ENCODE measurements at places on chromosomes 4 and X.

DNA sequence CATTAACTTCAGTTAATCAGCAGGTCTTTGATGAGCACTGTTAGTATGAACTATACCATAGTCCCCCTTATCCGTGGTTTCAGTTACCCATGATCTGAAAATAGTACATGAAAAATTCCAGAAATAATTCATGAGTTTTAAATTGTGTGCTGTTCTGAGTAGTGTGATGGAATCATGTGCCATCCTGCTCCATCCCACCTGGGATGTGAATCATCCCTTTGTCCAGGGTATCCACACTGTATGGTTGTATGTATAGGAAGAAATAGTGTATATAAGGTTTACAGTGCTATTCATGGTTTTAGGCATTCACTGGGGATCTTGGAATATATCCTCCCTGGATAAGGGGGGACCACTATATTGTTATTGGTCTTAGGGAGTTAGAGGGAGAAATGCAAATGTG, 24.5 kb downstream of the ARHGAP10 start:
- DNase-seq: no peak

- DNase-seq: no peak
These were observed 128.8 kb downstream of the AMELX start for GRCh38 chrX:11421805-11422524.

DNA sequence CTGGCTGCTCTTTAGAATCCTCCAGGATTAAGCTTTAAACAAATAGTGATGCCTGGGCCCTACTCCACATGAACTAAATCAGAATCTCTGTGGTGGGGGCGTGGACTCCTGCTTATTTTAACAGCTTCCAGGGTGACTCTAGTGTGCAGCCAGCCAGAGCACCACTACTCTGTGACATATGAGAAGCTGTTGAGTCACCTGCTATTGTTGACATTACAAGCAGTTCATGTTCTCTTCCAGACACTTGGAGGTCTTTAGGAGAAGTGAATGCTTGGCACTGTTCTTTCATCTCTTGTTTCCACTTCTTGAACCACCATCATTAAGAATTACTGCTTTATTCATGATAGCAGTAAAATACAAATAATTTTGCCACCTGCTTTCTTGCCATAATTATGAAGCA, 426 bp upstream of the C4orf51 start:
- DNase-seq: peak; percentile 13

DNA sequence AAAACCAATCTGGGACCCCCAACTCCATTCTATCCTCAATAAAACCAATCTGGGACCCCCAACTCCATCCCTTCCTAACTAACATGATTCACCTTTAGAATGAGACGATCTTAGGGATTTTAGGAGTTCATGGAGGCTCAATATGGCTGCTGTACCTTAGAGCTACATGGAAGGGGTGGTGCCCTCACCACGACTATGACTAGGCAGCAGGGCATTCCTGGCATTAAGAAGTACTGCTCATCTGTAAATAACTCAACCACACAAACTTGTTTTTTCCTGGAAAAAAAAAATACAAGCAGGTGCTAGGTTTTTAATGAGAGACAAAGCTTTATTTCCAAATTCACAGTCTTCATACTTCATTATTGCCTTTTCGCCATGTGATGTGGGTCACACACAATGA, 346.5 kb upstream of the FAT1 start:
- DNase-seq: no peak

DNA sequence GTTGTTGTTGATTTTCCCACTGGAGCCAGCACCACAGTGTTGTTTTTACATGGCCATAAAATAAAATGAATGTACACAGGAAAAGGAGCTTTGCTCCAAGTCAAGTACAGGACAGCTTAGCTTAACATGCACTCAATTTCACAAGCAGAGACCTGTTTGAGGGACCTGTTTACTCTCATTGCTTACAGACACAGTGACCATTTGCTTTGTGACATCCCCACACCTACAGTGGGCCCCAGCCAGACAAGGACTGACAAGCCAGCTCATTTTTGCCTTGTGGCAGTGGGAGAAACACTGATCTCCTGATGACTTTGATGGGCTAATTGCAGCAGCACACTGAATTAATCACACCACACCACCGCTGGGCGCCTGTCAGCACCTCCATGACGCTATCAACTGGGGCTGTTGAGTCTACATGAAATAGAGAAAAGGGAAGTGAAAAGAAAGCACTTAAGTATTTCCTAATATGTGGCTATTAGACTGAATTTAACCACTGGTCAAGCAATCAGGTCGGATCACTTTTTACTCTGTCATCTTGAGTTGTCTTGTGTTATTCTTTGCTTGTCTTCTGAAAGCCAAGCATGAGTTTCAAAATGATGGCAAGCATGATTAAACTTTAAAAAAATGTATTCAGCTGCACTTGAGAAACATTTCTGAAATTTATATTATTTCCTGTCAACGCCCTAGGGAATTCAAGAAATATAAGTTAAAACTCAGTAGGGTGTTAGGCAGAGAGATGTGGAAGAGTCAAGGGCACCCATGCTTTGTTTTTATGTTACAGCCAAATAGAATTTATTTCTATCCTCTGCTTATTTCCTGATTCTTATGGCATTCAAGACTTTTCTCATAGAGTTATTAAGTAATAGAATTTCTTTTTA, 557.7 kb downstream of the RAB28 start:
- peak; percentile 7 for DNase-seq

DNA sequence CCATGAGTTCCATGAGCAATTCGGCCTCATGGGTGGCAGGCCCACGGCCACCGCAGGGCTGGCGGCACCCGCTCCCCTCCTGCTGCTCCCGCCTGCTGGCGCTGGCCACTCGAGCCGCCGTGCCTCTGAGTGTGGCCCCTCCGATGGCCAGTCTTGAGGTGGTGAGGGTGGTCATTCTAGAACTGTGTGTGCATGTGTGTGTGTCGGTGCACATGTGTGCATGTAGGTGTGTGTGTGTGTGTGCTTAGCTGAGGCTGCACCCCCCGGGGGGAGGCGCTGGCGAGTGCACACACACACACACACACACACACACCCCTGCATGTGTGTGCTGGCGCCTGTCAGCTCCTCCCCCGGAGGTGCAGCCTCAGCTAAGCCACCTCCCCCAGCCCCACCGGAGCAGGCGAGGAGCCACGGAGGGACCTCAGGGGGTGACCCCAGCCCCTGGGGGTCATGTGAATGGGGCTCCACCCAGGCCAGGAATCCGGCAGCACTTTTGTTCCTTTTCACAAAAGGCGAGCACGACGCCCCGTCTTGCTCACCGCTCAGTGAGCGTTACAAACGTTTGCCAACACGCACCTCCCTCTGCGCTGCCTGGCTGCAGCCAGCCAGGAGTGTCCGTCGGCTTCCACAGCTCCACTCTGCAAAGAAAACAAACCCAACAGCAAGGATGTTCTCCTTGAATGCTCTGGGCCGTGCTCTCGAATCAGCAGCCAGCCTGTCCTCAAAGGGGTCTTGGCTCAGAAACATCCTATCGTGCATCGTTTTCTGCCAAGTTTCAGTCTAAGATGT, 29.9 kb downstream of the FGFRL1 start:
- no peak for DNase-seq

- DNase-seq: no peak
These were observed 622.1 kb downstream of the SPRY1 start for GRCh38 chr4:124018383-124019317.

GRCh38 chrX:22360129-22360528, 87.4 kb downstream of the CBLL2 start:
- DNase-seq: no peak

DNA sequence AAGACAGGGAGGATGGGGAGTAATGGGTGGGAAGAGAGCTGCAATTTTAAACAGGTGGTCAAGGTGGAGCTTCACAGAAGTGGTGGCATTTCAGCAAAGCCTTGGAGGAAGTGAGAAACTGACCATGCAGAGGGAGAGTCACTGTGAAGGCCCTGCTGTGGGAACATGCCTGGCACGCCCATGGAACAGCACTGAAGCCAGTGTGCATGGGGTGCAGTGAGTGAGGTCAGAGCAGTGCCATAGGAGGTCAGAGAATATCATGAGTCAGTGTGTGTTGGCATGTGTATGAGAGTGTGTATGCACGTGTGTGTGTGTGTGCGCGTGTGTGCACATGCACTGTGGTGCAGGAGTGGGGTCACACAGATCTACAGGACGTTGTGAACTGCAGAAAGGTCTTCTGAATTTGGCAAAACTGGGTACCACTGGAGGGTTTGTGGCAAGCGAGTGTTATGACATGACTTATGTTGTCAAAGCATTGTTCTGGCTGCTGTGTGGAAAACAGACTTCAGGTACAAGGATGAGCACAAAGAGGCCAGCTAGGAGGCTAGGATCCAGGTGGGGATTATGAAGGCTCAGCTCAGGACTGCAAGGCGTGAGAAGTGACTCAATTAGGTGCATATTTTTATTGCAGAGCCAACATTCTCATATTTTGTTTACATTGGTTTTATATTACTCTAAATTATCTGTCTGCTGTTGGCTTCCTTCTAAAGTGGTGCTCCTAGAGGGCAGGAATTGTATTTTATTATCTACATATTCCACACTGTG, 34.0 kb downstream of the ZNF827 start:
- no peak for DNase-seq

DNA sequence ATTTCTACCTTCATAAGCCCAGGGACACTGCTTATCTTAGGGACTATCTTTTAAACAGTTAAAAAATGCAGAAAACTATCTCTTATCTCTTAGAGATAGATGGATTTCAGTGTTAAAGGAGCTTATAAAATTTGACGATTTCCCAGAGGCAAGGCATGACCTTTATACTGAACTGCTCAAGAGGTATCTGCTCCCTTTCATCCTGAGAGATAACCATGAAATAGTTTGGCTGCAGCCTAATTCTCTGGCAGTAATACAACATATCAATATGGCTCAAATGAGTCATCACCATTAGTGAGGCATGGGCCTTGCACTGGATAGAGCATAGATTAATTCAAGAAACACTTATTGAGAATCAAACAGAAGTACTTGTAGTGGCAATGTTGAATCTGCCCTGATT, 348.2 kb upstream of the GRIA3 start:
- DNase-seq: no peak

DNA sequence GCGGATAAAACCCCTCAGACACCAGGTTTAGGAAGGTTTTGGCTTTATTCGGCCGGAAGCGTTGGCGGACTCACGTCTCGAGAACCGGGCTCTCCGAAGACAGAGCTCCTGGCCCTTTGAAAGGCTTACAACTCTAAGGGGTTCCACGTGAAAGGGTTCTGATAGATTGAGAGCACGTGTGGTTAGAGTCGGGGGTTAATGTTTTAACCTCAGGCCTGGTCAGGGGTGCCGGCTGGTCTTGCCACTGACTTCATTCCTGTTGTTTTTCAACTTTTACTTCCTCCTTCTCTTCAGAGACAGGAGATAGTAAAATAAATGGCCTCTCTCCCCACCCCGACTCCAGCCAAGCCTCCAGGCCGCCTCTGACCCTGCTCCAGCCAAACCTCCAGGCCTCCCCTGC, 4.7 kb upstream of the ASMT start:
- DNase-seq: no peak

DNA sequence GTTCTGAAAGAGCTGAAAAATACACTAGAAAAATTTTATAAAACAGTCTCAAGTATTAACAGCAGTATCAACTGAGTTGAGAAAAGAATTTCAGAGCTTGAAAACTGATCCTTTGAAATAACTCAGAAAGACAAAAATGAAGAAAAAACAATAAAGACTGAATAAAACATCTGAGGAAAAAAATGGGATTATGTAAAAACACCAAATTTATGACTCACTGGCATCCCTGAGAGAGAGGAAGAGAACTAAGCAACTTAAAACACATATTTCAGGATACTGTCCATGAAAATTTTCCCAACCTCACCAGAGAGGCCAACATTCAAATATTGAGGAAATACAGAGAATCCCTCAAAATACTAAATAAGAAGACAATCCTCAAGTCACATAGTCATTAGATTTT, 22.9 kb downstream of the PABPC4L start:
- DNase-seq: no peak

DNA sequence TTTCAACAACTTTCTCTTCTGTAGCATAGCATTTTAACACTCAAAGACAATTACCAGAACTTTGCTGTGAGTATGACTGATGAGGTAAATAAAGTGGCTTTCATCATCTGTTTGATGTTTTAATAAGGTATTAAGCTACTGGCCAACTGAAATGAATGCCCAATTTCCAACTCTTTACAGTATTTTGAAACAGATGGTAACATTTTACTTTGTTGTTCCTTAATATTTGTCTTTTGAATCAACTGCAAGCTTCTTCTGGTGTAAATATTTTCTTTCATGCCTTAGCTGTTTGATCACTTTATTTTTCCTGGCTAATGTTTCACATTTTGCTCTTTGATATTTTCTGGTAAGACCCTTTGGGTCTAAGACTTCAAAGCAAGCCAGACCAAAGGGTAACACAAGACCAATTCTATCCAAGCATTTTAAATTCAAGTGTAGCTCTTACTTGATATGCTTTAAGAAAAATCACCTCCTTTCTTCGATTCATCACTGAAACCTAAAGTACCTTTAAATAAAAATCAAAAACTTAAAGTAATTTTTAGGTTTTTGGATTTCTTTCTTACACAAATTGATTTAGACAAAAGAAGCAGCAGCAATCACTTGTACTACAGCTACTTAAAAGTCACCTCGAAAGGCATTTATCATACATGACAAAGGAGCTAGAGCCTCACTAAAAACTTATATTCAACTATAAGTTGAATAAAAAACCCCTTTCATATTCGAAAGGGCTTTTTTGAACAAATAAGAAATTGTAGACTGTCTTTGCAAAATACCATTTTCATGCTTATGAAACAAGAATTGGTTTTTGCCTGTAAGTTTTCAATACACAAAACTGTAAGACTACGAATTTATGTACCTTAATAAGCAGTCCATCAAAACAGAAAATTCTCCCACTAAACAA, 57.6 kb downstream of the TBCK start:
- no peak for DNase-seq

DNA sequence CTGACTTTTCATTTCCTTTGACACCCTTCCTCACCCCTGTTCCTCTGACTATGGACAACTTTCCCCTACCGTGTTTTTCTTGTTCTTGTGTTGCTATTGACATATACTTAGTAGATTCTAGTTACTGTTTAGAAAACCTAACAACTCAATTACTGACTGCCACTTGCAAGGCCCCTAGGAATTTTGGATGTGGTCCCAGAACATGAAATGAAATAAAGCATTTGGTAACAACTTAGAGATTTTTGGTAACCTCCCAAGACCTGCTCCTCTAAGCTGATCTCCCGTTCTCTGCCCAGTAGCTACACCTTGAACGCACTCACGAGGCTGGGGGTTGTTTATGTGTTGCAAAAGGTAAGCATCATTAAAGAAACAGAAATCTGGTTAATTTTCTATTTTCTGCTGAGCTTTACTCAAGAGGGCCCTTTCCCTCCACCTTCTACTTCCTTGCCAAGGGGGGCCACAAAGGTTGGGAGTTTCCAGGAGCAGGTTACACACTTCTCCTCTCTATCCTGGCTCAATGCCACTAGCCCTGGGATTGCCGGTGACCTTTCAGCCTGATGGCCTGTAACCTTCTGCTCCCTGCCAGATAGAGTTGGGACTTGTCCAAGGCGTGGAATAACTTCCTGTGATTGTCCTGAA, 20.5 kb downstream of the GAB3 start:
- DNase-seq: no peak

DNA sequence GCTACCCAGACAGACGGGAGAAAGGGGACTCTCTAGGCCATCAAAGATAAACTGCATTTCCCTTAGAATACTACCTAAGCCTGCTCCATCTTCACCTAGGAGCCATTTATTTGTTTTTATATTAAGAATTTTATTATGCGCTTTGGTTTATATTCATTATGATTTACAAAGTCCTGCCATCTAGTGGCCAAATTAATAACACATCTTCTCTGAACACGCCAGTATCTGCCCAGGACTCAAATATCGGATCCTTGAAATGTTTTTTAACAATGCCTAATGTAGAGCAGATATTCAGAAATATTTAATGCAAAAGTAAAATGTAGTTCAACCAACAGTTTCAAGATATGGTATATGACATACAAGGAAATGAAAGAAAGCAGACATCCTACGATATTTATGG, 20.8 kb upstream of the PRPS2 start:
- peak; percentile 6 for DNase-seq

Data from NCI-H2081 treated with DMSO at 0.1 percent for 48 hours (cell line).